Activated CD4-positive, alpha-beta T cell treated with anti-CD3 and anti-CD28 coated beads, Interleukin-2, amount 50 U/mL, for 4 hours (primary cell): ENCODE measurements at places on chromosomes 5 and 9.

- DNase-seq = no peak
Measured at GRCh38 chr5:82396871-82397514, 118.8 kb upstream of the RPS23 start.

GRCh38 chr5:115087951-115088350, 81.8 kb downstream of the TRIM36 start:
- DNase-seq = no peak

GRCh38 chr9:134502809-134503211, 138.8 kb upstream of the COL5A1 start:
- no peak for DNase-seq

GRCh38 chr5:135814316-135814715, 20.1 kb upstream of the SLC25A48 start:
- no peak for DNase-seq

DNA sequence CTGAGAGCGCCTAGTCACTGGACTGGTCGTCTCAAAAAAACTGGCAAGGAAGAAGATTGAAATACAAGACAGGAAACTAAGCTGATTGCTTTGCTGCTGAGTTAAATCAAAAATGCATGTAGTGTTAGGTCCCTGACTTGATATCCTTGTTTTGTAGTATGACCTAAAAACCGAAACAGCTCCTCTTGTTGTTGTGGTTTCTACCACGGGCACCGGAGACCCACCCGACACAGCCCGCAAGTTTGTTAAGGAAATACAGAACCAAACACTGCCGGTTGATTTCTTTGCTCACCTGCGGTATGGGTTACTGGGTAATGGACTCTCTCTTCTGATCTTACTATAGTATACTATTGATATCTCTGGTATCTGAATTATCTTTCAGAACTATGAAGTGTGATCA, 4.3 kb downstream of the MTRR start:
- peak; percentile 13 for DNase-seq

DNA sequence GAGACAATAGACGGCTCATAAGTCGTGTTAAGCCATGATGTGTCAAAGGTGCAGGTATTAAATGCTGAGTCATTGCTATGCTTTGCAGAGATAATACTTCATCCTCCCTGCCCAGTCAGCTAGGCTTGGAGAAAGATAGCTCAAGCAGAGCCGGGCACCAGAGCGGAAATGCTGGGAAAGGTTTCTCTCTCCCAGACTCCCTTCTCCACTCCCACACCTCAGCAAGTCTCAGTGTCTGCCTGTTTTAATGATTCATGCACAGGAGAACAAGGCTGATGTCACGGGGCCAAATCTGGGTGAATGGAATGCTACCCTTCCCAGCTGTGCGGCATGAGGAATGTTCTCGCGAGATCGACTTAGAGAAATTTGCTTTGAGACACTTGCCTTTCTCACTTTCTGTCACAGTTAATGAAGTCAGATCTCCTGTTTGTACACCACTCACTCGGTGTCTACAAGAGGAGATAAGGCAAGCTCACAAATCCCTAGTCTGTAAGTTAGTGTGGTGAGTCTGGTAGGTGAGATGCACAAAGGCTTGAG, 204.4 kb downstream of the EFNA5 start:
- no peak for DNase-seq

DNA sequence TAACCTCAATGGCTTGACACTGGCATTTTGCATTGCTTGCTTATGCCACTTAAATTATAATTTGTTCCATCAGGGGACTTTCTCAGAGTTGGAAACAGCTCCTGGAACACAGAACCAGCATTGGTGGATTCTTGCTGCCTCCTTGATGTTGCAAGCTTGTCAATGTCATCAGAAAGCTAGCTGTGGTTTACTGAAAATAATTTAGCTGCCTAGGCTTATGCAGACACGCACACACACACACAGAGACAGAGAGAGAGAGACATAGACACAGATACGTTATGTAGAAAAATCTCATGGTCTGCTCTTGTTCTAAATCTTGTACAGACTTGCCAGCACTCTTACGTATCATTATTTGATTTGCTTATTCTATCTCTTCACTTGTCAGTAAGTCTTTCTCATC, 78.0 kb downstream of the HMHB1 start:
- no peak for DNase-seq

DNA sequence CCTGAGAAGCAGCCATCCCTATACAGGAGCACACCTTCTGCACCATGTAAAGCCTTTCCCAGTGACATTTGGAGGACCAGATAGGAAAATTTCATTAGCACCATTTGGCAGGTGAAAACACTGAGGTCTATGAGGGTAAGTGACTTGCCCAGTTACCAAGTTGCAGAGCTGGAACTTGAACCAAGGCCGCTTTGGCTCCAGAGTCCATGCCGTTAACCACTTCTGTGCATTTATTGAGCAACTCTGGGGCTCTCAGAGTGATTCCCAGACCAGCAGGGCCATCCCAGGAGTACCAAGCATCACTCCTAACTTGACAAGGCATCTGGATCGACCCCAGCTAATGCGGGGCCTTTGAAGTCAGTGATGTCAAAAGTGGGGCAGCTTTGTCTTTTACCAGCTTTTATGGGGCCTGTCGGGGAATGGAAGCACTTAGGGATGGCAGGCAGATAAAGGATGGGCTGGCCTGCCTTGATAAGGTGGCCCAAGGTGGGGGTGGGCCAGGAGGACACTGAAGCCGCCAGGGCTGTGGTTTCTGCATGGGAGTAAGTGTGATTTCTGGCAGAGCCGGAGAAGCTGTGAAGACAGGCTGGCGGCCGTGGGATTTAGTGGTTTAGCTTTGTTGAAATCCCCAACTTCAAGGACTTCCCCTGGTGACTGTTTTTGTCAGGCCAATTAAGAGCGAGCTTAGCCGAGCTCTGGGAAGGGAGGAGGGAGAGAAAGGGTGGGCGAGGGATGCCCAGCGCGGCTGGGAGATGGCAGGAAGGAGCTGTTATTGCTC, 127.3 kb downstream of the MACROH2A1 start:
- DNase-seq = no peak

GRCh38 chr5:172815631-172816030, 18.4 kb upstream of the ERGIC1 start:
- no peak for DNase-seq

DNA sequence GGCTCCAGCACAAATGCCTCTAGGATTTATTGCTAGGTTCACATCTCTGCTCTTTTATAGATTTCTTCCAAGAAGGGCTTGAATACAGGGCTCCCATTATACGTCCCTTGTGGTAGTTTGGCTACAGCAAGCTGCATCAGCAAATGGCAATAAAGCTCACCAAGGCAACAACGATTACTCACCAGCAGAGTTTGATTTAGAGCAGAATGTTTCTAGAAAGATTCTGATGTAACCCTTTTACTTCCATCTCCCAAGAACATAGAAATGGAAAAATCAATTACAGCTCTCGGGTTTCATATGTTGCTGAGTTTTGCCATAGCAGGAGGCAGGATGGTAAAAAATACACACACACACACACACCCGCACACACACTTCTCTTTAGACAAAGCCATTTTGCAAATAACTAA, 124.2 kb upstream of the TNPO1 start:
- no peak for DNase-seq

GRCh38 chr9:114278356-114278755, 44.5 kb upstream of the ORM1 start:
- DNase-seq = no peak

GRCh38 chr5:54175-54730, 37.7 kb upstream of the PLEKHG4B start:
- no peak for DNase-seq

DNA sequence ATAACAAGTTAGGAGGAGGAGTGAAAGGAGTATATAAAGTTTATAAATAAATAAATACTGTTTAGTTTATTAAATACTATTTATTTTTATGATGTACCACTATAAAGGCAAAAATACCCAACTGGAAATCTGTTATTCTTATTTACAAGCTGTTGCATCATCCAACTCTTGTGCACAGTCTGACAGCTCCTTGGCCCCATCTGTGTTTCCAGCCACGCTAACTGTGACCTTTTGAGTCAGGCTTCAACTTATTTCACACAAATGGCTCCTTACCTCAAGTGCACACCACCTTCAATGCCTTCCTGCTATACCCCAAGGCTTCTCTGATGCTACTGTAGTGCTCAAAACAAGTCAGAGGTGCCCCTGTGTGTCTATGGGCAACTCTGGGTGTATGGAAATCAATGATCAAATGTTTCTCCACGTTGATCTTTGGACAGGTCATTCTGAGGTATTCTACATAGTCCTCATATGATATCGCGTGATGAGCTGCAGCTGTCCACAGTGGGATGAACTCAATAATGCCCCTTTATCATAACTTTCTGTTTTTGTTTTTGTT, 303.2 kb upstream of the GRAMD2B start:
- no peak for DNase-seq
